ENCODE measurements at places on chromosomes 1 and 21. TPM values are rescaled to one million over a fixed set of nuclear protein-coding genes. Genes with fewer than 3 reads are reported as not detected.

Gene DNASE2B
- not detected for total RNA-seq

Gene SPRR2A
- total RNA-seq: not detected

- DNase-seq: no peak
These were observed 768 bp downstream of the EDARADD start for GRCh38 chr1:236394879-236395229.

DNA sequence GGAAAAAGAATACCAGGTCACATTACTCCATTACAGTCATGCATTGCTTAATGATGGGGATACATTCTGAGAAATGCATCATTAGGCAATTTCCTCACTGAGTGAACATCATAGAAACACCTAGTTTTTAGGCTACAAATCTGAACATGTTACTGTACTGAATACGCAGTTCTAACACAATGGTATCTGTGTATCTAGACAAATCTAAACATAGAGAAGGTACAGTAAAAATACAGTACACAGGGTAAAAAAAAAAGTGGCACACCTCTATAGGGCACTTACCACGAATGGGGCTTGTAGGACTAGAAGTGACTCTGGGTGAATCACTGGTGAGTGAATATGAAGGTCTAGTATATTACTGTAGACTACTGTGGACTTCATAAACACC, 115.7 kb downstream of the AKT3 start:
- no peak for DNase-seq

DNA sequence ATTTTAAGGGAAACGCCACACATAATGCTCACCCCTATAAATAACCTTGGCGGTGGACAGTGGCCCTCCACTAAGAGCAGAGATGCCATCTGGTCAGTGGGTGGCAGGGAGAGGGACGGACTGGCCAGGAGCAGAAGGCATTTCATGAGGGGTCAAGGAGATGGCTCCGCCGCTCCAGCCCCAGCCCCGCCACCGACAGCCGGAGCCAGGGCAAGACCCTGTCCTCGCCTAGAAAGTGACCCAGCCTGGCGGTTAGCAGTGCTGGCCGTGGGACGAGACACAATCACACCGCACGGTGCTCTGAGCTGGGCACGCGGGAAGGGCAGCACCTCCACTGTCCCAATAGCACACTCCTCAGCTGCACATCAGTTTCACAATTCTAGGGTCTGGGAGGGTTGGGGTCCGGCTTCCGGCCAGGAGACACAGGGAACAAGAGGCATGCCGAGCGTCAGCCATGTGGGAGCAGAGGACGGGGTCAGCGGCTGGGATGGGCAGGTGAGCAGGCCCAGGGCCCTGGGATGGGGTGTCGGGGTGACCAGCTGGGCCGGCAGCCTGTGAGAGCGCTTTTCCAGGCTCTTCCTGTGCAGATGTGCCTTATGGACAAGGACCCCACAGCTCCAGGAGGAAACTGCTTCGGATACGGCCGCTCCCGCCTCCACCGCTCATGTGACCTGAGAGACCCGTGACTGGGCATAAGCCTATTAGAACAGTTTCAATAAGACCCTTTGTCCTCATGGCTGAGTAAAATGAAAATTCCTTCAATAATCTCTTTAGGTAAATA, 5.7 kb downstream of the SLC19A1 start:
- DNase-seq: peak; percentile 6

Measured in transverse colon (tissue), 4 donors.